HT-29 (cell line): ENCODE measurements at places on chromosomes 3 and 15.

DNA sequence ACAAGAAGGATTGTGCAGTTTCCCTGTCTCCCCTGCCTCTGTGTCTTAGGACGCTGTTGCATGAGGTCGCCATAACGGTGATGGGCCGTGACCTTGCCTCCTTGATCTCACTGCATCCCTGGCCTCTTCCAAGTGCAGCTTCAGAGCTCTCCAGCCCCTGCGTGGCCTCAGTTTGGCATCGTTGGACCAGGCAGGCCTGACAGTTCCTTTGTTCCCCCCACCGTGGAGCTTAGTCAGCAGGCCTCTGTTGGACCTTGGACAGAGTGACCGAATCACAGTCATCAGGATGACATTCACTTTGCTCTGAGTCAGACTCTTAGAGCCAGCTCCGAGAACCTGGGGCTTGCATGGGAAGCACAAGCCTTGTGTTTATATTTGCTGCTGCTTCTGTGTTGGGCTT is 139.4 kb downstream of the OPA1 start:
- DNase-seq, result peak; percentile 20

- no peak for DNase-seq
Observed at GRCh38 chr3:37598808-37599581, 262.7 kb upstream of the CTDSPL start.

- no peak for DNase-seq
Observed at GRCh38 chr15:74656935-74657535, 38.8 kb downstream of the EDC3 start.

GRCh38 chr3:14808502-14809266 is 10.1 kb upstream of the FGD5 start:
- no peak for DNase-seq

DNA sequence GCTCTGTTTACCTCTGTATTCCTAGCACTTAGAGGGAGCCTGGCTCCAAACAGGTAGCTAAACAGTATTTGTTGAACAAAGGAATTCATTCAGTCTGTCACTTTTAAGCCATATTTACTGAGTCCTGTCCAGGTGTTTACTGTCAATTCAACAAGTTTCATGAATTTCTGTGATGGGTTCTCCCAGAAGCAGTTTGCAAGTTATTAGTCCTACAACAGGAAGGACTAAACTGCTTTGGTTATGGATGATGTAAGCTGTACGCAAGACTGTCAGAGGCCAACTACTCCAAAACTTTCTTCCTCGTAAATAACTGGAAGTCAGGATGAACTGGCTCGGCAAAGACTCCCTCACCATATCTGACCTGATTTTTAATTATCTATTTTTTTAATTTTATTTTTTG is 25.1 kb downstream of the STIMATE start:
- no peak for DNase-seq

GRCh38 chr15:90813796-90814190 is 54.6 kb upstream of the FURIN start:
- DNase-seq, result peak; percentile 64

DNA sequence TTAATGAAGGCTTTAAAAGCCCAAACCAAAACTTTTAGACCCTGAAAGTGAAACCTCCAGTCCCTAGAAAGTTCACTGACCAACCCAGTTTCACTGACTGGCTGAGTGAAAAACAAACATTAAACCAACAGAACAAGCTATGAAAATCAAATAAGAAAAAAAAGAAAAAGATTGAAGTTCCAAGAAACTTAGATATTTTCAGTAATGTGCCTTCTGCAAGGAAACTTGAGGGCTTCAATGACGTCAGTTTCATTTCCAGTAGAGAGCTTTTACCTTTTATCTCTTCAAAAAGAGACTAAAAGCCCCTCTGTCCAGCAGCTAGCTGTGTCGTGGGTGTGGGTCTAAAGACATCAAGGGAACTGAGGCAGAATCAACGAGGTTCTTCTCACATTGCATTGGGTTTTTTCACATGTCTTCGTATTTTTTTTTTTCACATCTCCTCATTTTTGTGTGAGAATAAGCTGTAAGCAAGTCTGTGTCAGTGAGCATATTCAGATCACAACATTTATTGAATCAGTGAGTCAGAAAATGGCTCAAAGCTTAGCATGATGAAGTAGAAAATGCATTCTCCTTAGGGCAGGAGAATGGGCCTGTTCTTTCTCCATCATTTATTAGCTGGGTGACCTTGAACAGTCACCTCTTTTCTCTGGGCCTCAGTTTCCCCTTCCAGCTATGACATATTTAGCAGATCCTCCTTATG is 54.8 kb upstream of the BCL6 start:
- no peak for DNase-seq

- DNase-seq, result no peak
Observed at GRCh38 chr3:138359148-138359918, 11.0 kb downstream of the MRAS start.

- no peak for DNase-seq
Observed at GRCh38 chr15:33746203-33746602, 222.1 kb upstream of the CHRM5 start.

DNA sequence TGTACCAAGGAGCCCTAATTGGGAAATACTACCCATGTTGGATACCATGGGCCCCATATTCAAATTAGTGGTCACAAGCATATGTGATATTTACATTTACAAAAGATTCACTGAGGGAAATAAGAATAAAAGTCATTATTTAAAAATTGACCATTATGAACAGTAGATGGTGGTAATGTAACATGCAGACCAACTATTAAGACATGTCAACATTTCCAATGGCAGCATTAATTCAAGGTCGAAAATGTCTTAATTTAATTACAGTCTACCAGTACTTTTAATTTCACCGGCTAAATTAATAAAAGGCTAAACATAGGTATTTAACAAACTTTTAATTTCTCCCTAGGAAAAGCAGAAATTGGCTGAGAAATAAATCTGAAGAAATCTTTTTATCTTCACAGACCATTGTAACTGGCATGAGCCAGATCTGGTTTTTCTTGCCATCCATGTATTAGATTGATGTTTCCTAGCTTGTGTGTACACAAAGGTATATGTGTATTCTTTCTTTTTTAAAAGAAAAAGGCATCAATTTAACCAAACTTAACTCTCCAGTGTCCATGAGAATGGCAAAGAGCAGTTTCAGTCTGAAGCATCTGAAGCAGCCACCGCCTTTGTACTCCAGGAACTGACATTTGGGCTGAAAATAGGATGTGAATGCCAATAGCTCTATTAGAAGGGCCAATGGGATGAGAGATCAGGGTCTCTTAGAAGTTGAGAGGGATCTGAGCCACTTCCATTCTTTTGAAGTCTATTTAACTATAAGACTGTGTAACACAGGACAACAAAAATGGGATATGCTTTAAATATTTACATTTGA is 26.6 kb downstream of the NEK11 start:
- peak; percentile 13 for DNase-seq

DNA sequence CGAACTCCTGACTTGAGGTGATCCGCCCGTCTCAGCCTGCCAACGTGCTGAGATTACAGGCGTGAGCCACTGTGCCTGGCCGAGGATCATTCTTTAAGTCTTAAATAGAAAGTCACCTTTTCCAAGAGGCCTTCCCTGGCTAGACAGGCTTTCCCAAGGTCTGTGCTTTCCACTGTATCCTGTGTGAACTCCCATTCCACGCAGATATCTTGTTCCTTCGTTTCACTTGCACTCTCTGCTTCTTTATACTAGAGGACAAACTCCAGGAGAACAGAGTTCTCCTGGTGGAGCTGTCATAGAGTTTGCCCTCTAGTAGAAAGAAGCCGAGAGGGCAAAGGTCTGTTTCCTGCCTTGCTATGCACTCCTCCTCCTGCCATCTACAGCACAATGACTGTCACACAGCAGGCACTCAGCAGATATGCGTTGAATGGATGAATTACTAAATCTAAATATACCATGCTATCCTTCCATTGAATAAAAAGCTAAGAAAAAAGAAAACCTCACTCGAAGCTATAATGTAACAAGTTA is 211.2 kb downstream of the FOXP1 start:
- DNase-seq, result no peak

DNA sequence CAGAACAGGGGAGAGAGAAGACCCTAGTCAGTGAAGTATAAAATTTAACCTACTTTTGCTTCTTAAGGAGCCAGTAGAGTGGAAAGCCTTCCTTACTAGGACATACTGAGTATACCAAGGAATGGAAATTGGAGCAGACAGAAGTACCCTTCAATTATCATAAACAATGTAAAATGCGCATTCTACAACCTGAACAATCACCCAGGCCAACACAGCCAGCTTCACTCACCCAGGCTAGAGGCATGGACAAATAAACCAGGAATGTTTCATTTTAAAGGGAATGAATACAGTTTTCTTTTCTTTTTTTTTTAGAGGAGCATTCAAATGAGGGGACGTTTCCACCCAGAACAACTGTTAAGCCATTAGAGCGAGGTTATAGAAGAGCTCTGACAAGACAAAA is 41.9 kb upstream of the PLXND1 start:
- no peak for DNase-seq

GRCh38 chr3:59764171-59764570 is 714.3 kb upstream of the CFAP20DC start:
- DNase-seq, result no peak

DNA sequence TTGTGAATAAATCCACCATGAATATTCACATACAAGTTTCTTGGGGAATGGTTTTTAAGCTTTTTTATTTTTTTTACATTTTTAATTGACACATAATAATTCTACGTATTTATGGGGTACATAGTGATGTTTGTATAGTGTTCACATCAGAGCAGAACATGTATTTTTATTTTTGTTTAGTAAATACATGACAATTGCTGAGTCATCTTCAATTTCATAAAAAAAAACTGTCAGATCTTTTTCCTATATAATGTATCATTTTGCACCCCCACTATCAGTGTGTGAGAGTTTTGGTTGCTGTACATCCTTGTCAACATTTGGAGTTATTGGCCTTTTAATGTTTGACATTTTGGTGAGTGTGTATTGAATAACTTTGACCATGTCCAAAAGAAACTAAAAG is 39.9 kb upstream of the FILIP1L start:
- DNase-seq, result no peak

DNA sequence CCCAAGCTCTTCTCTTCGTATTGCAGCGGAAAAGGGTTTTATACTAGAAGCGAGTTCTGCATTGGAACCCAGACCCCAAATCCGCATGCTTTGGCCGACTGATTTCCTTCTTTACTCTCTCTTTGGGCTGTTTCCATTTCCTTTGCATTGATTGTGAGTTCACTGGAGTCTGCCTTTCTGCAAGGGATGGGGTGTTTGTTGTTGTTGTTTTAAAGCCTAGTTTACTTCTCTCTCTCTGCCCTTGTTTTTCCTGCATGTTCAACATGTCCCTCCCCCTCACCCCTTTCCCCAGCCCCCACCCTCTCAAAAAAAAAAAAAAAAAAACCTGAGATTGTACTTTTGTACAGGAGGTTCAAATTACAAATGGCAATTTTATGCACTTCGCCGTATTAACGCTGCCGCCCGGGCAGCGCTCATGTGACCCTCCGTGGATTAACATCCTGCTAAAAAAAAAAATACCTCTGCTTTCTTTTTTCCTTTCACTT is 2.2 kb downstream of the NR2F2 start:
- DNase-seq, result peak; percentile 59

- DNase-seq, result no peak
Observed at GRCh38 chr3:81980596-81981494, 219.4 kb upstream of the GBE1 start.

GRCh38 chr3:112092496-112093179 is 6.4 kb downstream of the C3orf52 start:
- no peak for DNase-seq

GRCh38 chr3:188187053-188187452 is 33.1 kb downstream of the LPP start:
- peak; percentile 16 for DNase-seq

- DNase-seq, result no peak
Observed at GRCh38 chr3:65479990-65480389, 558.7 kb downstream of the MAGI1 start.

- DNase-seq, result no peak
Observed at GRCh38 chr3:132804498-132804897, 82.3 kb upstream of the NPHP3 start.

- DNase-seq, result no peak
Observed at GRCh38 chr3:159734681-159735080, 254.0 kb upstream of the IL12A start.

DNA sequence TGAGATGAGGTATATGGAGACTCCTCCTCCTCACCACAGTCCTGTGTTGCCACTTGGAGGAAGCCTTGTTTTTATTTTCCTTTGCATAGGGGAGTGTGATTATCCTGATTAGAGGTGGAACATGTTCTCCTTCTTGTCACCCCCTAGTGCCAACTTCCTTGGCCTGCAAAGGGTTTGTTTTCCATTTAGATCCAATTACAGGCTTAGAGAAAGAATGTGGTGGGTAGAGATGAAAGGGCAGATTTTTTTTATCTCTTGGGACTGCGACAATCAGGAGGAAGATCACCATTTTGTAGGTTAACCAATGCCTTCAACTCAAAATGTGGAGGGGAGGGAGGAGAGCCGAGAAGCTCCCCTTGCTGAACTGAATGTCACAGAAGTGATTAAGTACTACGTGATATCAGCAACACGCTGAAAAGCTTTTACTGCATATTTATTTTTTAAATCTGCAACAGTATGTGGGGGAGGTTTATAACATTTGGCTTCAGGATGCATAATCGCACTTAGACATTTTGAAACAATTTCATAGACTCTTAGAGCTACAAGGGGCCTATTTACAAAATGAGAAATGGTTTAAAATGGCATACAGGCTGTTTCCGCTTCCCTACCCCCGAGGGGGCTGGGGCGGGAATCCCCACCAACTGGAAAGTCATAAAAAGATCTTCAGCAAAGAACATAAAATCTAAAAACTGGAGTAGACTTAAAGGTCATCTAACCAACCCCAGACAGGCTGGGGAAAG is 2.4 kb downstream of the LMCD1 start:
- peak; percentile 12 for DNase-seq

DNA sequence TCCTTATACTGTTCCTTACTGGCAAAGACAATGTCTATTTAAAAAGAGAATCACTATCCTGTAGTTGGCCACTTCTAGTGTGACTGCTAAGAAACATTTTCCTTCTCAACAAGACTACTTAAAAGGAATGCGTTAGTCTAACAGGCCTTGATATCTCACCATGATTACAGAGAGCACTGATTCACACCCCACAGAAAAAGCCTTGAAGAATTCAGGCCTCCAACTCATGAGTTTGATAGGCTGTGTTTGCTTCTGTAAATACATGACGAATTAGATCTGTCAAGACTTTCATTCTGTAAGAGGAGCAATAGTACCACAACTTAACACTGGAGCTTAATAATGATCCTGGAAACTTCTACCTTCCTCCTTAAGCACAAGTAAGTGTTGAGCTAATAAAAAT is 432.8 kb upstream of the NR2F2 start:
- no peak for DNase-seq

- DNase-seq, result no peak
Observed at GRCh38 chr3:132405188-132405587, 12.1 kb upstream of the DNAJC13 start.

DNA sequence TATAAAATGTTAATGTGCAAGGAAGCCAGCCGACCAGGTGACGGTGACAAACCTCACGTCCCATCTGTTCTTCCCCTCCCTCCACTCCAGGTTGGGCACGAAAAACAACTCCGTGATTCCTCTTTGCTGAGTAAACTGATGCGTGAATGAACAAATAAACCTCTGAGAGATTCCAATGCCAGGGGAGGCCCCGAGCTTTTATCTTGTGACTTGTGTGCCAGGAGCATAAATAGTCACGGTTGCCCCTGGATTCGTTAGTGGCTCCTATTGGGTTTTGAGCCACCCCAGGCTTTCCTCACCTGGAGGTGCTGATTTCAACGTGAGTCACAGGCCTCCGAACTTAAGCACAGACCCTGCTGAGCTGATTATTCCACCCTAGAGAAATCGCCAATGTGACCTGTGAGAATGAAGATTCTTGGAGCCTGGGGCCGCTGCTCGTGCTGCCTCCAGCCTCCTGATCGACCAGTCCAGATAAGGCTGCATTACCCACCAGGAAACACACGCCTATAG is 119.2 kb downstream of the SHQ1 start:
- DNase-seq, result no peak
